Fibroblast of the aortic adventitia (primary cell): ENCODE measurements at places on chromosomes 5 and 9. TPM values are rescaled to one million over a fixed set of nuclear protein-coding genes. Genes with fewer than 3 reads are reported as not detected.
A peak's percentile ranks its signal among the peaks of the same experiment; 100 is the strongest.

DNA sequence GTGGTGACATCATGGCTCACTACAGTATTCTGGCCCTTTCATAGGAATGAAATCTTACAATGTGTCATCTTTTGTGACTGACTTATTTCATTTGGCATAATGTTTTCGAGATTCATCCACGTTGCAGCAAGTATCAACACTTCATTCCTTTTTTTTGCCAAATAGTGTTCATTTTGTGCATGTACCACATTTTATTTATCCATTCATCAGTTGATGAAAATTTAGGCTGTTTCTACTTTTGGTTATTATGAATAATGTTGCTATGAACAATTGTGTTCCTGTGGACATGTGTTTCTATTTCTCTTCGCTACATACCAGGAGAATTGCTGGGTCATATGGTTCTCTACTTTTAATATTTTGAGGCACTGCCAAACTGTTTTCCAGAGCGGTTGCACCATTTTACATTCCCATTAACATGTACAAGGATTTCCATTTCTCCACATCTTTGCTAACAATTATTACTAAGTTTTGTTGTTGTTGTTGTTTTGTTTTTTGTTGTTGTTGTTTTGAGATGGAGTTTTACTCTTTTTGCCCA lies 43.5 kb downstream of the RMI1 start:
- no peak for DNase-seq

DNA sequence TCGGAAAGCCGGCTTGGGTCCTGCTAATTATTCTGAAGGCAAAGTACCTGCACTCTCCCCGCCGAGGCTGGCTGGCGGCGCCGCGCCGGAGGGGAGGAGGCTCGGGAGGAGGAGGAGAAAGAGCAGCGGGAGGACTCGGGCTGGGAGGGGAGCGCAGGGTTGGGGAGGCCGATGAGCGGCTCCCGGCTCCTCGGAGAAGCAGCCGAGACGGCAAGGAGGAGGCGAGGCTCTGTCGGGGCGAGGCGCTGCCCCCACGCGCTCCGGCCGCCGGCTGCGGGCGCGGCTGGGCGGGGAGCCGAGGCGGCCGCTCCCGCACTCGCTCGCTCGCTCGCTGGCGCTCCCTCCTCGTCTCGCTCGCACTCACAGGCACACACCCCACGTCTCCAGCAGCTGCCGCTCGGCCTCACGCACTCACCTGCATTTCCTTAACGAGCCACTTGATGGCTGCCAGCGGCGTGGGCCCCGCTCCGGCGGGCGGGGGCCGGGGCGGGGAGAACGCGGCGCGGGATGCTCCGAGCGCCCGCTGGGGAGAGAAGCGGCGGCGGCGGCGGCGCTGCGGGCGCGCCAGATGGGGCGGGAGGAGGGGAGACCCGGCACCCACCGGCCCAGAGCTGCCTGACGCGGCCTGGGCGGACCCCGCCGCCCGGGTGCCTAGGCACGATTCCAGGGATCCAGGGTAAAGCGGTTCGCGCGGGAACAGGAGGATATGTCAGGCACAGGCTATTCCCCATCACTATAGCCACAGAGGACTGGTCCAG lies at the start of gene PTPRD:
Gene PTPRD (minus strand): TSS at position 362 of the 758 bp plus-strand sequence.
- DNase-seq, result peak; percentile 2

GRCh38 chr5:16918156-16918555 lies 17.9 kb downstream of the MYO10 start:
- DNase-seq, result no peak

DNA sequence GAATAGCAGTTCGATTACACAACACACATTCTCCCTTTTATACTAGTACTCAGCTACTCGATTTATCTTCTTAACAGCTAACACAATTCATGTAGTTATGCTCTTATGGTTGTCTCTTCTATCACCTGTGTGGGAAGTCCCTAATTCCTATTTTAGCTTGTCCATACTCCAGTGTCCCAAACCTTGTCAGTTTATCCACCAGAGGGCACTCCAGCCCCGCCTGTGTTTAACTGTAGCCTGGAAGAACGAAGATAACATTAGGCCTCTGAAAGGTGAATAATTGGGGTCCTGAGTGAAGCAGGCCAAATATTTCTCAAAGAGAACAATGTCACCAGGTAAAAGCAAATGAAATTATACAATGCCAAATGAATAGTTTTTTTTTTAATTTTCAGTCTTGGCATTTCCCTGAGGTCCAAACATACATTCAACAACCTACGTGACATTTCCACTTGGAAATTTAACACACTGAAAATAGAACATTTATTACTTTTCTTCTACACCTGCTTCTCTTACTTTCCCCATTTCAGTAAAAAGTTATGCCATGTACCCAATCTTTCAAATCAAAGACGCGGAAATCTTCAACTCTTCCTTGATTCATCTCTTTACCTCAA lies 560.7 kb downstream of the HTR1A start:
- peak; percentile 39 for DNase-seq

DNA sequence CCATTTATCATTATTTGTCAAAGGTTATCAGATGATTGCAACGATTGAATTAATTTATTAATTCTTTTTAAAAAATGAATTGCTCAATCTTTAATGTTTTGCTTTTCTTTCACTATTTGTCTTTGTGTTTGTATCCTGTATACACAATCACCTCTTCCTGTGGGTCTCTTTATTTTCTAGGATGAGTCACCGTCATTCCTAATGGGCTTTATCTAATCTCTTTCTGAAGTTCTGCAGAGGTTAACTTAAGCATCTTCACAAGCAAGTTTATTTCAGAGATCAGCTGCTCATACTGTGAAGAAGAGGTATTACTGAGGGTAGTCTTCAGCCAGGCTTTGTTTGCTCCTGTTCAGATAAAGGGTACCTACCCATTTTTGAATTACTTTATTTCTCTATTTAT lies 323.9 kb downstream of the NNT start:
- DNase-seq, result no peak

- no peak for DNase-seq
Observed at GRCh38 chr5:68798877-68799843, 294.7 kb upstream of the SLC30A5 start.

- no peak for DNase-seq
Observed at GRCh38 chr9:130499804-130500263, 55.1 kb downstream of the ASS1 start.

- no peak for DNase-seq
Observed at GRCh38 chr5:141864371-141865370, 13.5 kb downstream of the PCDH1 start.

- DNase-seq, result no peak
Observed at GRCh38 chr9:23659346-23660006, 166.6 kb downstream of the ELAVL2 start.

- no peak for DNase-seq
Observed at GRCh38 chr9:83401328-83401900, 136.8 kb downstream of the FRMD3 start.

Gene FAM81B
- not detected in 2 replicates for total RNA-seq

Gene NFX1
- 27.5 and 37.2 TPM in 2 replicates for total RNA-seq

Gene MSX2
- under 0.01 and 0.82 TPM in 2 replicates for total RNA-seq

Gene OR1J2
- 1.6 TPM in 1 of 2 replicates, not detected in the other for total RNA-seq

Gene NR5A1
- not detected in 2 replicates for total RNA-seq

Gene GABRA6
- total RNA-seq, result not detected in 2 replicates
